ENCODE measurements at places on chromosomes 4 and X.

GRCh38 chr4:77126809-77127208 lies 30.2 kb upstream of the CCNG2 start:
- DNase-seq: no peak

GRCh38 chrX:115694028-115694427 lies 133.1 kb downstream of the PLS3 start:
- no peak for DNase-seq

DNA sequence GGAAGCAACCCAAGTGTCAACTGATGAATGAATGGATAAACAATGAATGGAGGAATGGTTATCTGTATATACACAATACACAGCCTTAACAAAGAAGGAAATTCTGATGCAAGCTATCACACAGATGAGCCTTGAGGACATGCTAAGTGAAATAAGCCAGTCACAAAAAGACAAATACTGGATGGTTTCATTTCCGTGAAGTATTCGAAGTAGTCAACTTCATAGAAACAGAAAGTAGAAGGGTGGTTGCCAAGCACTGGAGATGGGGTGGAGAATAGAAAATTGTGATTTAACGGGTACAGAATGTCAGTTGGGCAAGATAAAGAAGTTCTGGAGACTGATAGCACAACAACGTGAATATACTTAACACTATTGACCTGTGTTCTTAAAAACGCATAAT lies 28.2 kb downstream of the CENPU start:
- no peak for DNase-seq

- no peak for DNase-seq
These were observed 324.4 kb downstream of the FAT4 start for GRCh38 chr4:125639182-125639621.

GRCh38 chrX:45773572-45773971 lies 572.9 kb upstream of the DIPK2B start:
- DNase-seq: no peak

- no peak for DNase-seq
These were observed 165.1 kb downstream of the AFAP1 start for GRCh38 chr4:7774301-7775294.

- no peak for DNase-seq
These were observed 111.8 kb upstream of the HUWE1 start for GRCh38 chrX:53798281-53798680.

Measured in NCI-H1930 (cell line).